ENCODE measurements at places on chromosomes 16 and 17. TPM values are rescaled to one million over a fixed set of nuclear protein-coding genes. Genes with fewer than 3 reads are reported as not detected.

Gene SOCS7
- 12.6 TPM for total RNA-seq

GRCh38 chr17:80337195-80337895 lies 76.7 kb downstream of the RNF213 start:
- H3K27me3 ChIP-seq, result no peaks in the 10 kb centered on the region
- H3K27ac ChIP-seq, result no peak overlapping the region
- H3K4me3 ChIP-seq, result no peak overlapping the region
- peaks cover 78% of the 10 kb centered on the region for H3K36me3 ChIP-seq

GRCh38 chr17:4588391-4588790 lies 4.1 kb downstream of the SMTNL2 start:
- no peak for DNase-seq
- H3K36me3 ChIP-seq, result no peaks in the 10 kb centered on the region
- H3K27ac ChIP-seq, result no peak overlapping the region
- H3K27me3 ChIP-seq, result peaks cover 26% of the 10 kb centered on the region

Gene HIGD1B
- 6.6 TPM for total RNA-seq

- no peak overlapping the region for H3K4me3 ChIP-seq
- DNase-seq, result no peak
- H3K27me3 ChIP-seq, result peaks cover 2% of the 10 kb centered on the region
- no peak overlapping the region for H3K27ac ChIP-seq
These were observed 23.0 kb downstream of the CDH5 start for GRCh38 chr16:66389256-66390176.

GRCh38 chr16:16938009-16938408 lies 532.8 kb downstream of the XYLT1 start:
- no peak for DNase-seq
- no peak overlapping the region for H3K27ac ChIP-seq
- no peaks in the 10 kb centered on the region for H3K36me3 ChIP-seq
- no peak overlapping the region for H3K4me3 ChIP-seq
- no peaks in the 10 kb centered on the region for H3K4me1 ChIP-seq
- H3K27me3 ChIP-seq, result no peaks in the 10 kb centered on the region

Gene BCL6B
- 15.1 TPM for total RNA-seq

GRCh38 chr16:6835941-6836340 lies 496.7 kb upstream of the RBFOX1 start:
- H3K27me3 ChIP-seq, result no peaks in the 10 kb centered on the region
- H3K4me1 ChIP-seq, result no peaks in the 10 kb centered on the region
- no peaks in the 10 kb centered on the region for H3K36me3 ChIP-seq
- no peak overlapping the region for H3K4me3 ChIP-seq
- no peak for DNase-seq
- no peak overlapping the region for H3K27ac ChIP-seq

Gene YBX2
- 0.58 TPM for total RNA-seq

- no peak for DNase-seq
- H3K27me3 ChIP-seq, result no peaks in the 10 kb centered on the region
- H3K4me3 ChIP-seq, result no peak overlapping the region
- peaks cover 48% of the 10 kb centered on the region for H3K4me1 ChIP-seq
These were observed 22.2 kb downstream of the ASPSCR1 start for GRCh38 chr17:81999587-81999975.

DNA sequence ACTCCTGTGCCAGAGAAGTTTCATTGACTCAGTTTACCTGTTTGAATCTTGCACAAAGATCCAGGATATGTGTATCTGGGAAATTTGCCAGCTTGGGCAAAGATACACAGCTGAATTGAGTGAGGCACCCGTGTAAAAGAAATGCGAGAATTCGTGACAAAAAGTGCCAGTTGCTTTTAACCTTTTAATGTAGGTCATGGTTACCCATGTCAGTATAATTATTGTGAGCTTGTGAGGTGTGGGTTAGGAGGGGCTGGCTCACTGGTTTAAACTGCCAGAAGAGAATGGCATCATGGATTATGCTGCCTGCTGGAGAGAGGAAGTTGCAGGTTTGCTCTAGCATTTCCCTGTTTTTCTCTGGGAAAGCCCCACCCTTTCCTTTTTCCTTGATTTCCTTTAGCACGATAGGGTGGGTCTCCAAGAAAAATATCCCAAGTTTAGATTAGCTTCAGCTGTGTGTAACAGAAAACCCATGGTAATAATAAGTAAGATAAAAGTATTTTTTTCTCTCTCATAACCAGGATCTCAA lies 24.8 kb upstream of the NDRG4 start:
- peaks cover 8% of the 10 kb centered on the region for H3K27me3 ChIP-seq
- H3K4me1 ChIP-seq, result peaks cover 3% of the 10 kb centered on the region
- H3K27ac ChIP-seq, result peak overlapping the region; percentile 51
- H3K36me3 ChIP-seq, result no peaks in the 10 kb centered on the region

- DNase-seq, result no peak
- no peak overlapping the region for H3K27ac ChIP-seq
- no peaks in the 10 kb centered on the region for H3K36me3 ChIP-seq
These were observed 2.6 kb downstream of the AOC3 start for GRCh38 chr17:42853597-42853967.

Gene SYCE1L
- 13.2 TPM for total RNA-seq

- DNase-seq, result no peak
- no peaks in the 10 kb centered on the region for H3K4me1 ChIP-seq
- H3K36me3 ChIP-seq, result peaks cover 63% of the 10 kb centered on the region
- no peak overlapping the region for H3K4me3 ChIP-seq
- no peaks in the 10 kb centered on the region for H3K27me3 ChIP-seq
- H3K27ac ChIP-seq, result no peak overlapping the region
These were observed 9.1 kb downstream of the TMEM208 start for GRCh38 chr16:67235816-67236562.

- H3K27ac ChIP-seq, result no peak overlapping the region
- H3K27me3 ChIP-seq, result peaks cover 11% of the 10 kb centered on the region
- H3K4me3 ChIP-seq, result no peak overlapping the region
- no peaks in the 10 kb centered on the region for H3K4me1 ChIP-seq
- no peak for DNase-seq
These were observed 440.2 kb upstream of the CCL2 start for GRCh38 chr17:33814852-33815251.

- no peaks in the 10 kb centered on the region for H3K27me3 ChIP-seq
- H3K4me3 ChIP-seq, result no peak overlapping the region
- H3K27ac ChIP-seq, result no peak overlapping the region
- no peak for DNase-seq
- H3K4me1 ChIP-seq, result no peaks in the 10 kb centered on the region
These were observed 158.6 kb upstream of the ELAC2 start for GRCh38 chr17:13176436-13176835.

Gene CX3CL1
- total RNA-seq, result 2.5 TPM
